ENCODE measurements at places on chromosomes 16 and 17. TPM values are rescaled to one million over a fixed set of nuclear protein-coding genes. Genes with fewer than 3 reads are reported as not detected.

DNA sequence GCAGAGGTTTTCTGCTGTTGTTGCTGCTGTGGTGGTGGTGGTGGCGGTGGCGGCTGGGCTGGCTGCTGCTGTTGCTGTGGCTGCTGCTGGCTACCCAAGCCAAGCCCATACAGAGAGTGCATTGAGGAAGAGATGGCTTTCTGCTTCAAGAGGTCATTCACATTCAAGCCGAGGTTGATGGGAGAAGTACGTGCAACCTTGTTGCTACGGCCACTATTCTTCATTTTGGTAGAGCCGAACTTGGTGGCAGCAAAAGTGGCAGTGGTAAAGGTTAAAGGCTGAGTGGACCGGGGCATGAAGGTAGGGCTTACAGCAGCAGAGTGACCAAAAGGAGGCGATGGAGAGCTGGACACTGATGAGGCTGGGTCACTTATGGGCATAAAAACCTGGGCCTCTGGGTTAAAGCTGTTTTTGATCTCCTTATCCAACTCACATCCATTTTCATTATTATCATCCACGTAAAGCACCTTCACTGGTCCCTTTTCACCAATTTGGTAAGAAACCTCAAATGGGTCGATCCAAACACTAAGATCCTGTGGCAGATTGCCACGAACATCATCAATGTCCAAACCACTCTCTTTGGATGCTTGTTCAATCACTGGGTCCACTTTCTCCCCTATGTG lies 2.8 kb downstream of the TOB1 start:
- no peak overlapping the region for H3K4me3 ChIP-seq
- peak; percentile 68 for DNase-seq
- H3K36me3 ChIP-seq: peaks cover 10% of the 10 kb centered on the region
- no peaks in the 10 kb centered on the region for H3K27me3 ChIP-seq
- peaks cover 23% of the 10 kb centered on the region for H3K4me1 ChIP-seq

The TMIGD1 gene
- not detected for total RNA-seq

DNA sequence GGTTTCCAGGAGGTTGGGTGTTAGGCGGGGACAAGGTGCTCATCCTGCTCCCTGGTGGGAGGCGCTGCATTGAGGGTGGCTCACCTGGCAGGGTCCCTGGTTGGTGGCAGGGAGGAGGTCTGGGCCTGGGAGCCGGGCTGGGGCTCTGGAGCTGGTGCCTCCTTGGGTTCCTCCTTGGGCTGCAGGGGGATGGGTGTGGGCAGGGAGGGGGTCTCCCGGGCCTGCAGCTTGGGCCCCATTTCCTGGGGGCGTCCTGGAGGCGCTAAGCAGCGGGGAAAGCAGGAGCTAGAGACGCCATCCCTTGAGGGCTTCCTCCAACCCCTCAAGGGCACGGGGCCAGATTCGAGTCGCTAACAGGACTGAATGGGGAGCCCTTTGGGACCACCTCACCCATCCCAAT lies 11.1 kb downstream of the CNGB1 start:
- H3K36me3 ChIP-seq: no peaks in the 10 kb centered on the region
- H3K4me3 ChIP-seq: no peak overlapping the region
- no peaks in the 10 kb centered on the region for H3K4me1 ChIP-seq
- H3K27ac ChIP-seq: no peak overlapping the region
- no peaks in the 10 kb centered on the region for H3K27me3 ChIP-seq

The NHLRC4 gene
- 0.35 TPM for total RNA-seq

The PRCD gene
- total RNA-seq: 0.77 TPM

DNA sequence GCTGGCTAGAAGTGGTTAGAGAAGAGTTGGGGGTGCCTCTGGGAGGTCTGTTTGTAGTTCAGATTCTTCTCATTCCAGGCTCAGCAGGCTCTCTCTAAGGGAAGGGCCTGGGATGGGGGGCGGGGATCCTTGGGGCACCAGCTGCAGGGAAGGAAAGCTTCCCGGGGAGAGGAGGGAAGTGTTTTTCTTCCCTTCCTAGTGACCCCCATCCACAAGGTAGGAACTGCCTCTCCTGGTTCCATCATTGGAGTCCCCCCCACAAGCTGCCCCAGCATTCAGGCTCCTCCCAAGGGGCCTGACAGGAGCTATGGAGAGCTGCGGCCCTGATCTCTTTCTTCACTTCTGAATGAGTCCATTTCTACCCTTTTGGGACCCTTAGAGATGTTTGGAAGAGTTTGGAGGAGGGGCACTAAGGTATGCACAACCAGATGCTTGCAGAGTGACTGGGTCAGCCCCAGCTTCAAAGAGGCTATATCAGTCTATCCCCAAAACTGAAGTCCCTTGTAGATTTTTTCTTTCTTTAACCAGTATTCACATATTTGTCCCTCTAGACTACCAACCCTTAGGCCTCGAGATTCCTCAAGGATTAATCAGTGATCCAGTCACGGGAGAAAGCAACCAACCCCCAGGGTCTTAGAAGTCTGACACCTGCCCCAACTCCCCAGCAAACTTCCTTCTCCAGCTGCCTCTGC lies 13.9 kb upstream of the FZD2 start:
- no peaks in the 10 kb centered on the region for H3K36me3 ChIP-seq
- DNase-seq: no peak
- H3K27ac ChIP-seq: no peak overlapping the region
- H3K4me3 ChIP-seq: no peak overlapping the region
- no peaks in the 10 kb centered on the region for H3K27me3 ChIP-seq

- peaks cover 5% of the 10 kb centered on the region for H3K4me1 ChIP-seq
- no peak overlapping the region for H3K27ac ChIP-seq
- H3K27me3 ChIP-seq: peaks cover 23% of the 10 kb centered on the region
- H3K36me3 ChIP-seq: no peaks in the 10 kb centered on the region
- no peak for DNase-seq
These were observed 5.2 kb downstream of the AHSP start for GRCh38 chr16:31532896-31533295.

DNA sequence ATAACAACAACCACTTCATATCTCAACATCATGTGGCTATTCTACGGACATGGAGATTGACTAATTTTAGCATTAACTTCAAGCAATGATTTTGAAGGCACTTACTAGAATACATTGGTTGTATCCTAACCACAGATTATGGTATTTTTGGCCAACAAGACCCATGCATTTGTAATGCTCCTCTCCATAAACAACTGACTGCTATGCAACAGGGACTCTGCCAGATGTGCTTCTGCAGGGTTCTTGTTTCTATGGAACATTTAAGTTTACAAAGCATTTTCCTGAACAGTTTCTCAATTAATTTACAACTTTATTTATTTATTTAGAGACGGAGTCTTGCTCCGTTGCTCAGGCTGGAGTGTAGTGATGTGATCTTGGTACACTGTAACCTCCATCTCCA lies 178.0 kb downstream of the PARN start:
- DNase-seq: no peak
- no peaks in the 10 kb centered on the region for H3K36me3 ChIP-seq
- H3K4me1 ChIP-seq: no peaks in the 10 kb centered on the region

DNA sequence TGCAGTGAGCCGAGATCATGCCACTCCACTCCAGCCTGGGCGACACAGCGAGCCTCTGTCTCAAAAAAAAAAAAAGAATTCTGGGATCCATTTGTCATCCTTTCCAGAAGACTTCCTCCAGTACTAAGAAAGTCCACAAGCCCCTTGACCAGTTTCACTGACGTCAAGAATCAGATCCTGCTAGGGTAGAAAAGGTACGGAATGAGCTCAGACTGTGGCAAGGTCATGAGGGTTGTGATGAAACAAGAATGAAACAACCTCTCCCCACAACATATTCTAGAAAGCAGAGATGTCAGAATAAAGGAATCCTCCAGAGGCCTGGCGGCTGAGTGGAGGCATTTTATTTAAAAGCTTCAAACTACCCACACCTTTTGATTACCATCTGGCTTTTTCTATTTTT lies 29.9 kb downstream of the TRAF4 start:
- DNase-seq: no peak
- no peaks in the 10 kb centered on the region for H3K27me3 ChIP-seq
- no peak overlapping the region for H3K27ac ChIP-seq

- no peaks in the 10 kb centered on the region for H3K36me3 ChIP-seq
- H3K27me3 ChIP-seq: no peaks in the 10 kb centered on the region
- H3K4me3 ChIP-seq: no peak overlapping the region
- DNase-seq: no peak
These were observed 155.5 kb downstream of the ZNF423 start for GRCh38 chr16:49700251-49701064.

The TBC1D3I gene
- 0.35 TPM for total RNA-seq

The CDH13 gene
- total RNA-seq: not detected

- no peak overlapping the region for H3K4me3 ChIP-seq
- DNase-seq: no peak
- H3K27me3 ChIP-seq: peaks cover 5% of the 10 kb centered on the region
- H3K27ac ChIP-seq: no peak overlapping the region
- H3K36me3 ChIP-seq: no peaks in the 10 kb centered on the region
These were observed 6.2 kb upstream of the ACTG1 start for GRCh38 chr17:81518785-81519283.

GRCh38 chr17:66399441-66399840 lies 97.0 kb downstream of the PRKCA start:
- H3K4me1 ChIP-seq: peaks cover 12% of the 10 kb centered on the region
- DNase-seq: no peak
- H3K4me3 ChIP-seq: no peak overlapping the region

- no peaks in the 10 kb centered on the region for H3K36me3 ChIP-seq
- no peak for DNase-seq
- no peaks in the 10 kb centered on the region for H3K4me1 ChIP-seq
- no peak overlapping the region for H3K4me3 ChIP-seq
- no peaks in the 10 kb centered on the region for H3K27me3 ChIP-seq
These were observed 256.3 kb downstream of the FTO start for GRCh38 chr16:53960050-53960812.

The GUCY2D gene
- total RNA-seq: not detected

DNA sequence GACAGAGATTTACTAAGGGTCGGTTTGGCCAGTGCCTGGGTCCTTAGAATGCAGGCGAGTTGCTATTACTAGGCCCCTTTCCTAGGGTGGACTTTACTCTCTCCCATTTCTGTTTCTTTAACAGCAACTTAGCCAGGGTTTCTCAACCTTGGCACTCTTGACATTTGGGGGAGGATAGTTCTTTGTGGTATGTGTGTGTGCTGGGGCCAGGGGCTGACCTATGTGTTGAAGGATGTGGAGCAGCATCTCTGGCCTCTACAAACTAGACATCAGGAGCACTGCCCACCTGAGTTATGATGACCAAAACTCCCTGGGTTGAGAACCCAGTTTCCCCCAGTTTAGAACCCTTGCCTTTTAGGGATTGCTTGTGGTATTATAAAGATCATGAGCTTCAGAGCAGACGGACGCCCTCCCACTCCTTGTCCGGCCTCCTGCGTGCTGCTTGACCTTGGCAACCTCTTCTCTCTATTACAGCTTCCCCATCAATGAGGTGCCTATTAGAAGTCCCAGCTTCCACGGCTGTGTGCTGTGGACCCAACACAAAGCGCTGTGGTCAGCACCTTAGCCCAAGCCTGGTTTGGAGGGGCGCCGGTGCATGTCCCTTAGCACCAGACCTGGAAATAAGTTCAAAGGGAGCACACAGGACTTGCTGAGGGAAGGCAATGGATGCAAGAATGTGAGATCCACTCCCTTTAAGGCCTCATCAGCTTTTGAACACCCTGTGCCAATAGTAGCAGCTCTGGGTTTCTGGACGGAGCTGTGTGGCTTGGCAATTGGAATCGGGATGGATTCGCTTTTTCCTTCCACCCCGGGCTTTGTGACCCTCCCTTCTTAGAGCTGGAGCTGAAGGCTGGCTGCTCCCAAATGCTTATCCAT lies 239.2 kb upstream of the MAF start:
- no peak for DNase-seq
- H3K4me3 ChIP-seq: no peak overlapping the region
- no peaks in the 10 kb centered on the region for H3K27me3 ChIP-seq
- H3K36me3 ChIP-seq: no peaks in the 10 kb centered on the region
- H3K4me1 ChIP-seq: no peaks in the 10 kb centered on the region

GRCh38 chr17:19702217-19702641 lies 14.2 kb downstream of the SLC47A2 start:
- no peaks in the 10 kb centered on the region for H3K36me3 ChIP-seq
- DNase-seq: no peak
- no peaks in the 10 kb centered on the region for H3K27me3 ChIP-seq
- H3K4me3 ChIP-seq: no peak overlapping the region
- no peak overlapping the region for H3K27ac ChIP-seq

GRCh38 chr17:77859035-77859810 lies 99.3 kb upstream of the TNRC6C start:
- H3K4me1 ChIP-seq: peaks cover 43% of the 10 kb centered on the region
- no peak overlapping the region for H3K27ac ChIP-seq
- no peak overlapping the region for H3K4me3 ChIP-seq
- H3K36me3 ChIP-seq: no peaks in the 10 kb centered on the region
